Stimulated activated CD4-positive, alpha-beta T cell treated with anti-CD3 and anti-CD28 coated beads, TNF-alpha, amount 100 ng/mL, for 1 hour (primary cell): ENCODE measurements at places on chromosomes 11 and 22.

DNA sequence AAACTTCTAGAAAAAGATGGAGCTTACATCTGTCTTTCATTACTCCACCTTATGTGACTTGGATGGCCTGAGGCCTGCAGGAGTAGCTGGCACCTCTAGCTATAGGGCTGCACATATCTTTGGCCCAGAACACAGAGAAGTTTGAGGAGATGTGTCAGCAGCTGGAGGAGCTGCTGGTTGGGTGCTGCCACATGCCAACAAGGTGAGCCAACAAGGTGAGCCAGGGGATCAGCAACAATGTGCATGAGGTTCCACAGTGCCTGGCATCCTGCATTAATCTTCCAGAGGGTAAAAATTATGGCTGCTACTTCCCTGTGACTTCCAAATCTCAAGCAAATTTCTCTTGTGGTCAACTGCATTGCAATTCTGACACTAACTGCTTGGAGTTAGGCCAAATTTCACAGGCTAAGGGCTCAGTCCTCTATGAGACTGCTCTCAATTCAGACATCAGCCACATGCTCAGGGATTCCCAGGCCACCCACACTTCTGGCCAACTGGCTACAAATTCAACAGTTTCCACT, 16.0 kb downstream of the RBM7 start:
- DNase-seq, result no peak

DNA sequence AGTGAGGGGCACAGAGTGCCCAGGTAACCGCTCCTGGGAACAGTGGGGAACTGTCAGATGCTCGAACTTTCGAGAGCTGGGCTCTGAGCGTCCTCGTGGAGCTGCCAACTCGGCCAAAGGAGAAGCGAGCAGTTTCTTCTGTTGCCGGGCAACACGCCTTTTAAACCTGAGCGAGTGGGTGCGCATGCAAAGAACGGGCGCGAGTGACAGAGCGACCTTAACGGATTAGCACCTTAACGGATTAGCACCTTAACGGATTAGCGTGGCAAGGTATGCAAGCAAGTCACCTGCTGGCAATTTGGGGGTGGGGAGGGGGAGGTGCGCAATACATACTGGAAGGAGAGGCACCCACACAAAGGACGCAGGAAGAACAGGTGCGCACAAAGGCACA, 61.8 kb upstream of the PRODH start:
- no peak for DNase-seq

DNA sequence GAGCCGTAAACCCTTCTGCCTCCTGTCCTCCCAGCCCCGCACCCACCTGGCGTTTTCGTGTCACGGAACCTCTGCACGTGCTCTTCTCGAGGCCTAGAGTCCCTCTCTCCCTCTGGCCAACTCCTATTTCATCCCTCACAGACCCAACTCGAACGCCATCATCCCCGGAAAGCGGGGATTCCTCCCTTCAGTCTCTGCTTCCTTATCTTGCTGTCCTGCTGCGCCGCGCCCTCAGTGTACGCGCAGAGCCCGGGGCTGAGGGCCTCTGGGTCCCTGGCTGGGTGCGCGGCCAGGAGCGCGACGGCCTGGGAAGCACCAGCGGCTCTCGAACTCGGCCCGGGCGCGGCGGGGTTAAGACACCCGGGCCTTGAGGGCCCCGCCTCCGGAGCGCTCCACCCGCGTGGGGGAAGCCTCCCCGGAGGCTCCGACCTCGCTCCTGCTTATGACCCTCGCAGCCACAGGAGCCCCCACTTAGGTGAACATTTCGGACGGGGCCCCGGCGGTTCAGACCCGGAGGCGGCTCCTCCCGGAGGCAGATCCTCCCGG, 398 bp upstream of the ATG16L2 start:
- DNase-seq, result peak; percentile 47

DNA sequence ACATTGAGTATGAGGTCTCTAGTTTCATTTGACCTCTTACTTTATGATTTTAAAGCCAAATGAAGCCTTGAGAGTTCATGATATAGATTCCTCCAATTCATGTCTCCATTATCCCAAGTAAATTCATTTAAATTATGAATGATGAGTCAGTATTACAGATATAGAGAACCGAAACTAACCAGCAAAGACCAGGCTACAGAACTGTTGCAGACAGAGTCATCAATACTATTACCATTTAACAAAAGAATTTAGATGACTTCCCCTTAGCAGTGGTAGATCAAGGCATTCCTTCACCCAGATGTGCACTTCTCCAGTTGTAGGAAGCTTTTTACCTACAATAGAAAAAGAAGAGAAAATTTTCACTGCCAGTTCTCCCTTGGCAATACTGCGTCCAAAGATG, 11.8 kb upstream of the CCDC89 start:
- no peak for DNase-seq

- no peak for DNase-seq
Measured at GRCh38 chr11:117478126-117478860, 150.6 kb downstream of the CEP164 start.
